ENCODE measurements at places on chromosomes 6 and 20.

DNA sequence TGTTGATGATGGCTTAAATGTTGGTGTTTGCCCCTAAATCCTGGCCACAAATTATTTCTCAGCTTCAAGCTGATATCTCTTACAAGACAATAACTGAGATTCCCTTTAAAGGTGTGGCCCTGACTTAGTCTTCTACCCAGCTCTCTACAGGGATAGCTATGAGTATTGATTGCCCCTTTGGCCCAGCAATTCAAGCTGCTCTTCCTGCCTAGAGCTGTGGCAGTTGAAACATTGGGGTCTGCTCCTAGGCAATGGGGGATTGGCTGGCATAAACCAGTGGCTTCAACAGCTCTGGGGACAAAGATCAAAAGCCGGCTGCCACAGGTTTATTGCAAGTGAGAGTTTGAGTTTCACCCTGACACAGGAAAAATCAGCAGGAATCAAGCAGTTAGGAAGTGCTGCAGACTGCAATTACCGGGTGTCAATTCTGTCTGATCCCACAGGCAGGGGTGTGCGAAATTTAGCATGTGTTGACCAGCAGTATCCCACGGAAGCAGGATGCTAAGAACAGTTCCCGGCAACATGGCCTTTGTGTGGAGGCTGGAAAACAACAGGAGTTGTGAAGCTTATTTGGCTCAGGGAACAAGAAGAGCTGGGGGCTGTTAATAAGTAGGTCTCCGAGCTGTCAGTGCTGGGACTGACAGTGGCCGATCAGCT lies 66.2 kb upstream of the IYD start:
- no peak for DNase-seq

GRCh38 chr6:3650076-3650958 lies 101.2 kb downstream of the PXDC1 start:
- DNase-seq, result no peak

DNA sequence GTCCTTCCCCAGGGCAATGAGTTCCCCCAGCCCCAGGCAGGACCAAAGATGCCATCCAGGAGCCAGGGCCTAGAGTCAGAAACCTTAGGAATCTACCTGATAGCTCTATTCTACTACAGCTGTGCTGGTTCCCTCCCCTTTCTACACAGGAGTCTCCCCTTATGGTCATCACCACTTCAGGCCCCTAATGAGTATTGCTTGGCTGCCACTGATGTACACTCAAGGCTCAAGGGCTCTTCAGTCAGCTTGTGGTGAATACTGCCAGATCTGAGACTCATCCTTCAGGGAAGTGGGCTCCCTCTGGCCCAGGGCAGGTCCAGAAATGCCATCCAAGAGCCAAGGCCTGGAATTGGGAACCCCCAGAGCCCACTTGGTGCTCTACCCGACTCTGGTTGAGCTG lies 248.6 kb downstream of the ALDH8A1 start:
- no peak for DNase-seq

DNA sequence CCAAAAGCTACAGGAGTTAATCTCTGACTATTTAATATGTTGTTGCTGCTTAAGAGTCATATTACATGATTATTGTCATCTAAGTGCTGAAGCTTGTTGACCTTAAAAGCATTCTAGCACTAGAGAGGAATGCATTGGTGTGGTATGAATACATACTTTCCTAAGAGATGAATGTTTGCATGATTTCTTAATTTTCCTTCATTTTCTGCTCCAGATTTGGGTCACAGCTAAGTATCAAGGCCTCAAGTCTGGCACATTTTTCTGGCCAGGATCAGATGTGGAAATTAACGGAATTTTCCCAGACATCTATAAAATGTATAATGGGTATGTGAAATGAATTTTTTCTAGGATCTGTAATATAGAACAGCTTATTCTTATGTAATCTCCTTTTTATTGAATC lies 53.6 kb downstream of the ENPP1 start:
- DNase-seq, result no peak

DNA sequence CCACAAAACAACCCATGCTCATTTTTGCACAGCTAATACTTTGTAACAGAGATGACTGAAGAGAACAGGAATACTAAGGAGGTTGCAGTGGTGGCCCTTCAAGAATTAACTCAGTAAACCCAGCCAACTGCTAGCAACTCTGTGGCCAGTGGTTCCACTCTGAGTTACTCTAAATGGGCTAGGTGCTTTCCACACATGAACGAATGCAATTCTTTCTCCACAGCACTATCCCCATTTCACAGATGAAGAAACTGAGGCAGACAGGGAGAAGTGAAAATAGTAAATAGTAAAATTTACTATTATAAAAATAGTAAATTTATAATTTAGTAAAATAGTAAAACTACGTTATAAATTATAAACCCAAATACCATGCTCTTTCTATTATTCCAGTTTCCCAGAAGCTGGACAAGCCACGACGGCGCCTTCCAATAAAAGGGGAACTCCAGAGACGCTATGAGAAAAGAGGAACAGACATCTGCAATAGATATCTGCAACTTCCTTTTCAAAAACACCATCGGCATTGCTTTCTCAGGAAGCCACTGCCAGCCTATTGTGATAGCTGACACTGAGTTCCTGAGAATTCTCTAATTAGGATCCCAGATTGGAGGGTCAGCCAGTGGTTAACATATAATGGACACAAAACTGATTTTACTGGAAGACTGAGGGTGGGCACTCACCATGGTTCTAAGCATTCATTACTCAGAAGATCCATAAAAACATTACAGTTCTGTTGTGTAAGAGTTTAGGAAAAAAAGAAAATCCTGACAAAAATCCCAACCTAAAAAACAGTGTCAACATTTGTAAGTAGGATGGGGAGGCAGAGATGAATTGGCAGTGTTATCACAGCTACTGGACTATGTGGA lies 16.2 kb downstream of the FKBP1A start:
- DNase-seq, result peak; percentile 85

DNA sequence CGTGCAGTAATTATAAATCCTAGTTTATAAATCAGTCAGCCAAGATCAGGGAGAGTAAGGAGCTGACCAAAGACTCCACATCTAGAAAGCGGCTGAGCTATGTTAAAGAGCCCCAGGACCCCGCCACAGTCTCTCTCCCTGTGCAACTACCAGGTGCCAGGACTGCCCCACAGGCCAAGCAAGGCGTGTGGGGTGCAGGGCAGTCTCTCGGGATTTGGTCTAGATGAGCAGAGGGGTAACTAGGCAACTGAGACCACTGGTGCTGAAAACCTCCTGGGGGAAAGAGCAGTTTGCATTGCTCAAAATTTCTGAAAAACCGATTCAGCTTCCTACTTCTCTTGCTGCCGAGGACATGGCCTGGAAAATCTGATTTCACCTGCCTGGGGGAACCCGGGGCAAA lies 10.4 kb downstream of the PMEPA1 start:
- no peak for DNase-seq

DNA sequence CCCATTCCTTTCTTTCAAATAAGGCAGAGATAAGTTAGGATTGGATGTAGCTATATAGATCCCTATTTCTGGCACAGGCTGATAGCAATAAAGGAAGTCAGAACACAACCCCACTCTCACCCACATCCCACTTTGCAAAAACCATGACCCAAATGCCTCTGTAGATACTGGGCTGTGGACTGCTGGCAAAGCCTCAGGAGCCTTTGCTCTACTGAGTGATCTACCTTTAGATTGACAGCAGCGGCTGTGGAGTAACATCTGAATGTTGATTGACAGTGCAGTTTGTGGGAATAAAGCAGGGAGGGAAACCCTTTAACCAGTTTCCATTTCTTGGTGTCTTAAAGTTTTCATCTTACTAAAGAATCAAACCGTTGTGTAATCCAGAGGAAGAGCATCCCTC lies 6.7 kb upstream of the TMEM30A start:
- DNase-seq, result no peak

- no peak for DNase-seq
Observed at GRCh38 chr20:37938954-37939353, 36.0 kb downstream of the VSTM2L start.

DNA sequence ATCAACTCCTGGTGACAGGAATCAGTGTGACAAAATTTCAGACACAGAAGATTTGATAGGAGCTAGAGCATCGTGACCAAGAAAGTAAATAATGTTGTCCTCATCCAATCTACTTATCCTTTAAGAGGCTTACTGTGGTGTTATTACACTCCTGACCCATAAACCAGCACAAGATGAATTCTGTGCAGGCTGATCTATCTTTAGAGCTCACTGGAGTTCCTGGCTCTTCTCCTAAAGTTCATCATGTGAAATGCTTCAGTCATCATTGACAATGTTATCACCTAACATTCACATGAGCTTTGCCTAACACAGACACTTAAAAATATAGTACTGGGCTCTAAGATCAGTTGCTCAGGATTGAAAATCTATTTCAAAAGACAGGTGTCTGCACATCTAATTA lies 271.0 kb upstream of the HSF2 start:
- DNase-seq, result no peak

GRCh38 chr6:42459888-42460287 lies 8.2 kb upstream of the TRERF1 start:
- no peak for DNase-seq

DNA sequence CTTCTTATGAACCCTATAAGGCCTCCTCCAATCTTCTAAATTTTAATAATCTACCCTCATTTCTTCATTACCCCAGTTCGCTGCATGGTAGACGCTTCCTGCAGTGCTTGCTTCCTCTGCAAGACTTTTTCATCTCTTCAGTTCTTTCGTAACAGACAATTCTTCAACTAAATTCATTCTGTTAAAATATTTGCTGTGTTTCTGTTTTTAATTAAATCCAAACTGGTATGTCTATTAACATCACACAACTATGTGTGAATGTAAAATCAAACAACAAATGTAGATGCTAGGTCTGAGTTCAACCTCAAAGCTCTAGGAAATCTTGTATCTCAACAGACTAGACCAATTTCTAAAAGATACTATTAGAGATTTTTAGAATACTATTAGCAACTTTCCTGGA lies 199.3 kb downstream of the RNGTT start:
- DNase-seq, result no peak

- DNase-seq, result no peak
Observed at GRCh38 chr6:20476501-20477043, 57.7 kb upstream of the CDKAL1 start.

DNA sequence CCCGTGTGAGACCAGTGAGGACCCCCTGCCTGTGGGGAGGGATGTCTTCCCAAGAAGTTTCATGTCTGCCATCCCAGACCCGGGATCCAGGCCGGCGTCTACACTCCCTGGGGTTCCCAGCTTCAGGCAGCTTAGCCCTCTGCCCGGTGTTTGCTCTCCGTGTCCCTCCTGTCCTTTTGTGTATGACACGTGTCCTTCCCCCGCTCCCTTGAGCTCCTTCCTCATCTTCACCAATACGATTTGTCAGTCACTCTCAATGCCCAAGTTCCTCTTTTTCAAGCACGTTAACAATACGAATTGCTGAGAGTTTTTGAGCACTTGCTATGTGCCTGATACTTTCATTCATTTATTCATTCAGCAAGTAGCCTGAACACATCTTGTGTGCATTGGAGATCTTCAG lies 115.6 kb upstream of the PTPN1 start:
- DNase-seq, result peak; percentile 70

DNA sequence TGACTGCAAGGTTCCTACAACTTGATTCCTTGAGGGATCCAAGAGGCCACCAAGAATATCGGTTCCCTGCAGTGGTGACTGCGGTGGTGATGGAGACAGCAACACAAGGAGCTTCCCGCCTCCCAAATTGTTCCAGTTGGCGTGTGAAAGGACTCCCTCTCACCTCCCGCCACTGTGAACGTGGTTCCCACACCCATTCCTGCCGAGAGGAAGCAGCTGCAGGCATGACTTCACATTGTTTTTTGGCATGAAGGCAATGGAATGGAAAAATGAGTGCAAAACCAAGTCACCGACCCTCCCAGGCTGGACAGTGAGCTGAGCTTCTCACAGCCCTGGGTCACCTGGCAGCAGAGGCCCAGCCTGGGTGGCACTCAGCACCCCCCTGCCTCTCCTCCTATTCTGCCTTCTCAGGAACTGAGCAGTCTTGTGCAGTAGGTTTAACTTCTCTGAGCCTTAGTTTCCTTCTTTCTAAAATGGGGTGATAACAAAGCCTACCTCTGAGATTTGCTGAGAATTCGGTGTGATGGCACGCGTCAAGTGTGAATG lies 75.0 kb downstream of the CNKSR3 start:
- no peak for DNase-seq

- DNase-seq, result no peak
Observed at GRCh38 chr6:104548297-104548696, 311.4 kb downstream of the HACE1 start.

GRCh38 chr6:9087470-9087869 lies 652.1 kb upstream of the SLC35B3 start:
- DNase-seq, result no peak

DNA sequence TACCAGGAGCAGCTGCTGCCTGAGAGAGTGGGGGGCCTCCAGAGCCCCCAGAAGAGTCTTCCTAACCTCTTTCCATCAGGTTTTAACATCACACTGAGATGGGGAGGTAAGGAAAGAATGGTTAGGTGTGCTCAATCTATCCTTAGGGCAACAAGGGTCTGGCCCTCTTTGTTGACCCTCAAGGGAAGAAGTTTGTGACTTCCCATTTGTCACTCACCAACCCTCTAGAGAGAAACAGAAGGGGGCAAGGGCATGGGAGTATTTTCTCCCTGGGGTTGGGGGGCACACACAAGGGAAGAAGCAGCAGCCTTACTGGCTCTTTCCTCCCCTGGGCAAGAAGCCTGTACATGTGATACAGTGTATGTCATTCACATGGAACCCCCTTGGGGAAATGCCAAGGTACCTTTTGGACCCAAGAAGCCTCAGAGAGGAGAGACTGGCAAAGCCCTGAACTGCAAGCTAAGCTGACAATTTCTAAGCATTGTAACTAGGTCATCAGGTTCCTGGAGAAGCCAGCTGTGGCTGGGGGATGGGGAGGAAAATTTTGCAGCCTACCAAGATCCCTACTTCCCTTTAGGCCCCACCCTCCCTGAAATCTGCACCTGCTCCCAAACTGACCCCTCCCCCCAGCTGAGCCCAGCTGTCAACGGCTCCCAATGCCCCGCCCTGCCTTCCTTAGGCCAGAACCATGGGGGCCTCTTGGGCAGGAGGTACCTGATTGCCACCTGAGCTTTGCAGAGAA lies 14.5 kb downstream of the BCL2L1 start:
- peak; percentile 36 for DNase-seq

GRCh38 chr6:16305788-16306187 lies 67.4 kb downstream of the GMPR start:
- no peak for DNase-seq

GRCh38 chr6:28251661-28252008 lies 434 bp downstream of the ZKSCAN4 start:
- no peak for DNase-seq

DNA sequence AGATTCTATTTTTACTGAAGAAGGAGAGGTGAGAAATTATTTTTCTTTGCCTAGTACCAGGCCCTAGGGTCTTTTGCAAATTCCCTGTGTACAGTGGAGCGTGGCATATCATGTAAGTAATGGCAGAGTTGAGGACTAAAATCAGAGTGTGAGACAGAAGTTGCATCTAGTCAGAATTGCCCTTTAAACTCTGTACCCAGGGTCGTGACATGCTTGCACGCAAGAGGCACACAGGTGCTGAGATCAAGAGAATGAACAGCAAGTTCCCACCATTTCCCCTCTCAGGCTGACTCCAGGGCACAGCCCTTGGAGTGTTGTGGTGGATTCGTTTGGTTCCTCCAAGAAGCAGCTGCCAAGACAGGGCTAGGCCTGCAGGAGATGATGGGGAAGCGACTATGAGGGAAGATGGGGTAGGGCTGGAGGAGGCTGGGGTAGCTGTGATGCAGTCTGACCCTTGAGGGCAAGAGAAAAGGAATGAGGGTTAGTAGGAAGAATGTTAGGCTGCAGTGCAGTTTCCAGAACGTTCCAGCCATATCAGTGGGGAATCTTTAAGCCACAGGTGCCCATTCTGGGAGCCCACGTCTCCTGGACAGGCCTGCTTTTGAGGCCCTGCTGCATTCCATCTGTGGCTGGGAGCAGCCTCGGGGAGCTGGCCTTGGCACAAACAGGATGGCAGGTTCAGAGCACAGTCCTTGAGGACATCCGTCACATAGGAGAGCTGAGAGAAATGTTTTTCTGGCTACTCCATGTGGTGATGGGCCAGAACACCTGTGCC lies 6.9 kb downstream of the NELFCD start:
- DNase-seq, result no peak
